ENCODE measurements at places on chromosomes 11 and 22. TPM values are rescaled to one million over a fixed set of nuclear protein-coding genes. Genes with fewer than 3 reads are reported as not detected.
A peak's percentile ranks its signal among the peaks of the same experiment; 100 is the strongest.

Gene DTX4
- 16.1 TPM for total RNA-seq

Gene RAB39A
- 4.8 TPM for total RNA-seq

Gene OR5P2
- 3.8 TPM for total RNA-seq

DNA sequence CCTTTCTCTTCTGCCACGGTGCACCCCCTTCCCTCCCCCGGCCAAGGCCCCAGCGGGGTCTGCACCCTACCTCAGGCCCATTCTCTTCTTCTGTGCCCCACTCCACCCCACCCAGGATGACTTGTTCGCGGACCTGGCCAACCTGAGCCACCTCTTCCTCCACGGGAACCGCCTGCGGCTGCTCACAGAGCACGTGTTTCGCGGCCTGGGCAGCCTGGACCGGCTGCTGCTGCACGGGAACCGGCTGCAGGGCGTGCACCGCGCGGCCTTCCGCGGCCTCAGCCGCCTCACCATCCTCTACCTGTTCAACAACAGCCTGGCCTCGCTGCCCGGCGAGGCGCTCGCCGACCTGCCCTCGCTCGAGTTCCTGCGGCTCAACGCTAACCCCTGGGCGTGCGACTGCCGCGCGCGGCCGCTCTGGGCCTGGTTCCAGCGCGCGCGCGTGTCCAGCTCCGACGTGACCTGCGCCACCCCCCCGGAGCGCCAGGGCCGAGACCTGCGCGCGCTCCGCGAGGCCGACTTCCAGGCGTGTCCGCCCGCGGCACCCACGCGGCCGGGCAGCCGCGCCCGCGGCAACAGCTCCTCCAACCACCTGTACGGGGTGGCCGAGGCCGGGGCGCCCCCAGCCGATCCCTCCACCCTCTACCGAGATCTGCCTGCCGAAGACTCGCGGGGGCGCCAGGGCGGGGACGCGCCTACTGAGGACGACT, 15.9 kb downstream of the RTN4RL2 start:
- DNase-seq, result peak; percentile 77

DNA sequence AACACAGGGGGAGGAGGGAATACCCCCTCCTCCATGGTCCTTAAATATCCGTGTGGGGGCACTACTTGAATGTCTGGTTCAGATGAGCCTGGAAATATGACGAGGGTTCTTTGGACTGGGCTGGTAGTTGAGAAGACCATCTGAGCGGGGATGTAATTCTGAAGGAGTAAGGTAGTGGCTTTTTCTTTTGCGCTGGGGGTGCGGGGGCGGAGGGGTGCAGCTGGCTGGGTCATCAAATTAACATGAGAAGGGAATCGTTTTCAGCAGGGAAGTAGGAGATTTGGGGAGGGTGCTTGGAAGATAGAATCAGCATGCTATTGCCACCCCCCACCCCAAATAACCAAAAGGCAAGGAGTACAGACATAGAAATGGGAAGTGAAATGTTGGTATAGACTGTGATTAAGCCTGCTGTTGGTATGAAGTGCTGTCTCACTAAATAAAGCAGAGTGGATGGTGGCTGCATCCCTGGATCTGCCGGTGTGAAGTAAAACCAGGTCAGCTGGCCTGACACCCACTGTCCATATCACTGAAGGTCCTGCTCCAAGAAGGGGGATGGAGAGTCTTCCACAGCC, 121.9 kb upstream of the HSD17B12 start:
- no peak for DNase-seq

DNA sequence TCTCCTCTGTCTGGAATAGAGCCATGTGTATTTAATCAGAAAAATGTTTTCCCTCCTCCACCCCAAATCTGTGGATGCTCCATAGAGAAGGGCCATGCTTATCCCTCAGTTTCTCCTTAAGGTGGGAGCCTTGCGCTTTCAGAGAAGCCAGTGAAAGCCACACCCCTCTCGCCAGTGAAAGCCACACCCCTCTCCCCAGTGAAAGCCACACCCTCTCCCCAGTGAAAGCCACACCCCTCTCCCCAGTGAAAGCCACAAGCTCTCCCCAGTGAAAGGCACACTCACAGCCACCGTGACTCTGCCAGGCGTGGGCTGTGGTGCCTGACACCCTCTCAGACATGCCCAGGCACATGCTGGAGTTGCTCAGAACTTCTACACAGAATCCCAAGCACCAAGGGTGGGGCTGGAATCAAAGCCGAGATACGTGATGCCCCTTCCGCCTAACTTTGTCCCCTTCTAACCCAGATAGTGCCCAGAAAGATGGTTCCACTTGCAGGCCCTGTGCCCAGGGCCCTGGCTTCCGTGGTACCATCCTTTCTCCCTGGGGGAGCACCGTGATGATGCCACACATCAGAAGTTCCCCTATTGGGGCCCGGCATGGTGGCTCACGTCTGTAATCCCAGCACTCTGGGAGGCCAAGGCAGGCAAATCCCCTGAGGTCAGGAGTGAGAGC, 16.5 kb upstream of the PRR5 start:
- peak; percentile 88 for DNase-seq

- no peak for DNase-seq
These were observed 72.9 kb downstream of the CACNA1I start for GRCh38 chr22:39643311-39644083.

- no peak for DNase-seq
These were observed 39.7 kb downstream of the DEUP1 start for GRCh38 chr11:93370260-93370659.

DNA sequence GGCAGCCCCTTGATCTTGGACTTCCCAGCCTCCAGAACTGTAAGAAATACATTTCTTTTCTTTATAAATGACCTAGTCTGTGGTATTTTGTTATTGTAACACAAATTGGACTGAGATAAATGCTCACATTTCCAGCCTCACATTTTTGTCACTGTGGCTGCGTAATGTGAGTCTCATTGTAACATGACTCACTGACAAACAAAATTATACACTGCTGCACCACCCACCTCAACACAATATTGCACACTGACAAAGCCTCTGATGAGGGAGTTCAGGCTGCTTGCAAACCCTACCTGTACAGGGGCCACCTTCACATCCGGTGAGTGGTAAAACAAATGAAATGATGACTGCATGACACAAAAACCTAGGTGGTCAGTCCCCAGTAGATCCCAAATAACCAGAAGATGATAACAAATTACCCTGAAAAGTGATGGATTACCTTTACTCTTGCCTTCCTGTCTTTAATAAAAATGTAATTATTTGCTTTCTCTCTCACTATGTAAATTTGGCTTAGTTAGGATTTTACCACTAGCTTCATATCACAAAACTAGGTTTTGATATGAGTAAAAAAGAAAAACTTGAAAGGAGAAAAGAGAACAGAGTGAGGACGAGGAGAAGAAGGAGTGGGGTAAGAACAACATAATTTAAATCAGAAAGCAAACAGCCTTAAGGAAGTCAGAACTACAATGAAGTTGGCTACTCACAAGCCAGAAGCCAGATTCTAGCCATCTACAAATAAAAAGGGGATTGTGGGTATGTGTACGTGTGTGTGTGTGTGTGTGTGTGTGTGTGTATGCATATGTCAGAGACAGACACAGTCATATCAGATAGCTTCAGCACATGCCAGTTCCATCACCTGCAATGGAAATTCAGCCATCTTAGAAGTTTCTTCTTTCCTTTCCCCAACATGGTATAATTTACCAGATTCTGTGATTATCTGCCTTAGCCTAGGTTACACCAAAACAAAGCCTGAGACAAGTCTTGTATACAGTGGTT, 53.4 kb upstream of the SESN3 start:
- no peak for DNase-seq

- DNase-seq, result no peak
These were observed 1.5 kb downstream of the RPL3 start for GRCh38 chr22:39317775-39318506.

- no peak for DNase-seq
These were observed 86.0 kb downstream of the DGCR2 start for GRCh38 chr22:19036229-19036522.

DNA sequence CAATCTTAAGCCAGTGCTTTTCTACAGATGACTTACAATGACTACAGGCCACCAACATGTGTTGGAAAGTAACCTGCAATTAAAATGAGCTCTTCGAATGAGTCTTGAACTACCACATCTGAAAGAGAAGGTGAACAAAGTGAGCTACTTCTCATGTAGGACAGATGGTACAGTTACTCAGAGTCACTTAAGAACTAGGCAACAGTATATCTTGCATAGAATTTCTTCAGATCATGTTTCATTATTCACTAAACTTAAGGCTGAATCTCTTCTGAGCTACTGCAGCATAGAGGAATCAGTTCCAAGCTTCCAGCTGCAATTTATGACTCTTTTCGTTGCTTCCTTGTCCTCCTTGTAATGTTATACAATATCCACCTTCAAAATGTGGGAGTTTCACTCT, 270.9 kb downstream of the TTC28 start:
- no peak for DNase-seq

GRCh38 chr22:17665248-17665647, 26.7 kb downstream of the BCL2L13 start:
- no peak for DNase-seq

- DNase-seq, result peak; percentile 2
These were observed 560.0 kb downstream of the INSC start for GRCh38 chr11:15674756-15675155.

- peak; percentile 91 for DNase-seq
These were observed at the start of gene STK33 for GRCh38 chr11:8593935-8594909. TSS of gene STK33 (minus strand) at chr11:8594228. CDS start at chr11:8474905, 119,323 bp downstream.

DNA sequence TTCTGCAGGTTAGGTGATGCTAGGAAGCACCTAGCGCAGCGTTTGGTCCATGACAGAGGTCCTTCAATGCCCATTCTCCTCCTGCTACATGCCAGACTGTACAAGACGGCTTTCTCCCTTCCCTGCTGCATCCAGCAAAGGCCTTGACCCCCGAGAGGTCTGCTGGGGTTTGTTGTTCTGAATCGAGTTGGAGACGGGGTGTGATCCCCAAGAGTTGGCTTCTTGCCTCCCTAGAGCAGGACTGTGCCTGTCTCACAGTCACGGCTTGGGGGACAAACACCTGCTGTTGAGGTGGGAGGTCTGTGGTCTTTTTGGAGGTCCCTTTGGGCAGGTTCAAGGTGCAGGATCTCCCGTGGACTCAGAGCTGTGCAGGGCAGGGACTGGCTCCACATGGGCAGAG, 352.3 kb upstream of the B3GAT1 start:
- no peak for DNase-seq

GRCh38 chr11:92357344-92357743, 132.7 kb downstream of the FAT3 start:
- DNase-seq, result no peak

DNA sequence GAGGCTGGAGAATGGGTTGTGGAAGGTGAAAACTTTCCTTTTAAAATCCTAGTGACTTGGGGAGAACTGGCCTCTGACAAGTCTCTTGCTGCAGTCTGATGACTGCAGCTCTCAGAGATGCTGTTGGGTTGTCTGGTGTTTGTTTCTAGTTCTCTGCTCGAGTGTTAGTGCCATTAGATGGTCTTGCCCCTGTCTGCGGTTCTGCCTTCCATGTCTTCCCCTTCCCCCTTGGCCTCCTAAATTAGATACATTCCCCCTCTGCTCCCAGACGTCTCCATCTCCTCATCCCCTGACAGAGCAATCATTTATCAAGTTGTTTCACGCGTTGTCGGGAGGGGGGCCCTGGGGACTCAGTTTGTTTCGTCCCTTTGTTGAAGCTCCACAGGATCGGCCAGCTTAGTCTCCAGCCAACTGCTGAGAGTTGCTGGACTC, 67.7 kb downstream of the CECR2 start:
- DNase-seq, result peak; percentile 82

- no peak for DNase-seq
These were observed 85.0 kb upstream of the CRYBB3 start for GRCh38 chr22:25114369-25115362.
